Stimulated activated CD4-positive, alpha-beta T cell treated with anti-CD3 and anti-CD28 coated beads, Interleukin-1b, Interleukin-23, amount 100 ng/mL, for 24 hours (primary cell): ENCODE measurements at places on chromosomes 6 and 20.

- DNase-seq: no peak
Observed at GRCh38 chr6:36273802-36274514, 4.1 kb downstream of the PNPLA1 start.

GRCh38 chr20:41559658-41560057 is 58.5 kb downstream of the CHD6 start:
- DNase-seq: no peak

DNA sequence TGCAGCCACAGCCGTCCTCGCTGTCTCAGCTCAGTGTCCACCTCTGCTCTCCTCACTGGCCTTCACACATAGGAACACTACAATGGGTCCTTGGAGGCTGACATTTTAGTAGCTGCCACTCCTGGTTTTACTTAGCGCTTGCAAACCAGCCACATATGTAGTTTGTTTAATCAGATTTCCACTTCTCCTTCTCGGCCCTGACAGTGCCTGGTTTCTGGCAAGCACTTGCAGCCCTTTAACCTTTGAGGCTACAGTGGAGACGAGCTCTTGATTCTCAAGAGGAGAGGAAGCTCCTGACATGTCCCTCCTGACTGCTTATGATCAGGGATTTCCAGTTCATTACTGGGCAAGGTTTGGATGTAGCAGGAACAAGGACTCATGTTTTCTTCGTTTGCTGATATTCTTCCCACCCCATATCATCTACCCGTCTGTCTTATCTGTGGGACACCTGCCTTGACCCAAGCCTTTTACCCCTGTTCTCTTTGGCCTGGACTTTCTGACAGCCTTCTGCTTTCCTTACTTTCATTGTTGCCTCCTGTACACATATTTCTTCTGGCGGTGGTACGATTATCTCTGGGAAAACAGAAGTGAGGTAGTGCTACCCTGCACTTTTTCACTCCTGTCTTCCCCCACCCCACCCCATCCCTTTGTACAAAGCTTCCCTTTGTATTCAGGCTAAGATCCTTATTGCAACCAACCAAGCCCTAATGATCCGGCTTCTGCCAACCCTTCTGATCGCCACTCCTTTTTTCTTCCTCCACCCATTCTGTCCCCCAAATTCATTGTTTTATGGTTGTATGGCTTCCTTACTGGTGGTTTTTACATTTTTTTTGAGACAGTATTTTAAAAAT is 31.2 kb downstream of the CEP43 start:
- no peak for DNase-seq

GRCh38 chr20:53728359-53728758 is 134.7 kb upstream of the ZNF217 start:
- no peak for DNase-seq

- DNase-seq: no peak
Observed at GRCh38 chr6:168440520-168441433, at the start of gene SMOC2. TSS of gene SMOC2 (plus strand) at chr6:168441184. CDS start at chr6:168441371, 187 bp downstream.

- no peak for DNase-seq
Observed at GRCh38 chr6:10400330-10400729, 14.5 kb downstream of the TFAP2A start.

GRCh38 chr6:121398127-121398526 is 37.3 kb upstream of the GJA1 start:
- DNase-seq: no peak

GRCh38 chr6:24154121-24154520 is 28.1 kb downstream of the NRSN1 start:
- no peak for DNase-seq
